ENCODE measurements at places on chromosomes 16 and 17.
A peak's percentile ranks its signal among the peaks of the same experiment; 100 is the strongest.

GRCh38 chr16:2088759-2089358 lies 41.1 kb downstream of the TSC2 start:
- no peak for DNase-seq

GRCh38 chr16:81526199-81526598 lies 81.6 kb downstream of the CMIP start:
- no peak for DNase-seq

DNA sequence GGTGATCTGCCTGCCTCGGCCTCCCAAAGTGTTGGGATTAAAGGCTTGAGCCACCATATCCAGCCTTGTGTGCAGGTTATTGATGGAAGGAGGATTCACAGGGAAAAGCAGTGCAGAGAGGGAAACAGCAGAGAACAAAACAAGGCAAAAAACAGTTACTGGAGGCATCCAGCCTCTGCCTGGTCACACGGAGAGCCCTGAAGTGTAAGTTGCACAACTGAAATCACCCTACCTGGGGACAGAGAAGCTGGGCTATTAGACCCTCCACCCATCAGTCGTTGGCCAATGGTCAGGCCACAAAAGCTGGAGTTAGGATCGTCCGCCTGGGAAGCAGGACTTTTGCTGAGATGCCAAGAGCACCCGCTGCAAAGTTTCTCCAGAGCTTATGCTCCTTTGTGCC lies 57.9 kb upstream of the BCO1 start:
- no peak for DNase-seq

DNA sequence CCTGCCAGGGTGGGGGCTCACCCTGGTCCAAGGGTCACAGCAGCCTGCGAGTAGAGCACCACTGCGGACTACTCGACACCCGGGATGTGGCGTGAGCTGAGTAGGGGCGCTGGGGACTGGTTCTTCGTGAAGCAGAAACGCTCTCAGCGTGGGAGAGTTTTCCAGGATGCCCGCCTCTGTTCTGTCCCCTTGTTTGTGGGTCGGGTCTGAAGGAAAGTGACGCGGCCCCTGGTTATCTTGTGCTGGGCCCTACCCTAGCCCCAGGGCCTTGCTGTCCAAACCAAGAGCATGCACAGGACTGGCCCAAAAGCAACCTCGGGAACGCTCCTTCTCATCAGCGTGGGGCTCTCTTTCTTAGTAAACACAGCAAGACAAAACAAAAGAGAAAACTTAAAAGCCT lies 303.3 kb downstream of the IRF8 start:
- DNase-seq: no peak

- DNase-seq: no peak
These were observed 18.0 kb upstream of the JPH3 start for GRCh38 chr16:87584271-87584670.

DNA sequence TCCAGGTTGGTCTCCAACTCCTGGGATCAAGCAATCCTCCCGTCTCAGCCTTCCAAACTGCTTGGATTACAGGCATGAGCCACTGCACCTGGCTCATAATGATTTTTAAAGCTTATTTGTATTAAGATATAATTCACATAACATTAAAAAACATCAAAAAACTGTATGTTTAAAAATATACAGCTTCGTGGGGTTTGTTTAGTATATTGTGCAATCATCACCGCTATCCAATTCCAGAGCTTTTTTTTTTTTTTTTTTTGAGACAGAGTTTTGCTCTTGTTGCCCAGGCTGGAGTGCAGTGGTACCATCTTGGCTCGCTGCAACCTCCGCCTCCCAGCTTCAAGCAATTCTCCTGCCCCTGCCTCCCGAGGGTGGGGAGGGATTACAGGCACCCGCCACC lies 11.0 kb upstream of the SLC25A19 start:
- no peak for DNase-seq

GRCh38 chr17:27602721-27603420 lies 28.1 kb upstream of the LGALS9 start:
- DNase-seq: peak; percentile 68

DNA sequence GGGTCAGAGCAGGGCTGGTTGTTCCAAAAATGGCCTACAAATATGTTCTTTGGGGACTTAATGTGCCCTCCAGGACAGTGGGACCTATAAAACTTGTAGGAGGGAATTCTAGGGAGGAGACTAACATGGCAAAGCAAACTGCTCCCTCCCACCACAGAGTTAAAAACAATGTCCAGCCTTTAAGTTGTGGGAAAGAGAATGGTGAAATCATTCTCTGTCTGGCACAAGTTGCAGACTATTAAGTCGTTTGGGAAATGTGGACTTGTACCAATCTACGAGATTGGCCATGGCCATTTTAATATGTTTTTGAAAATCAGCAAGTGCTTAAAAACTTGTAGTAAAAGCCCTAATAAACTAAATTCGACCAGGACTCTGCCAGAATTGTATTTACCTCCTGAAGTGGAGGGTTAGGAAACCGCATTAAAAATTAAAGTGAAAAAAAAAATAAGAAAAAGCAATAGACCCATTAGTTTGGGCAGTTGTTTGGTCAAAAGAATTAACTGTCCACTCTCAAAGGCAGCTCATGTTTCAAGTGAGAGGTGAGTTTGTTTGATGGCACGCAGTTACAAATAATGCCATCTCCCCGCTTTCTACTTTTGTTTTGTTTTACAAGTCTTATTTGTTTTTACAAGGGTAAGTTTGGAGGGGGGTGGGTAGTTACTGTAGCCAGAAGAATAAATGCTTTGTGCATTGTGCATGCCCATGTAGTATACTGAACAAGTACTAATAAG lies 32.4 kb downstream of the ANKFN1 start:
- no peak for DNase-seq

DNA sequence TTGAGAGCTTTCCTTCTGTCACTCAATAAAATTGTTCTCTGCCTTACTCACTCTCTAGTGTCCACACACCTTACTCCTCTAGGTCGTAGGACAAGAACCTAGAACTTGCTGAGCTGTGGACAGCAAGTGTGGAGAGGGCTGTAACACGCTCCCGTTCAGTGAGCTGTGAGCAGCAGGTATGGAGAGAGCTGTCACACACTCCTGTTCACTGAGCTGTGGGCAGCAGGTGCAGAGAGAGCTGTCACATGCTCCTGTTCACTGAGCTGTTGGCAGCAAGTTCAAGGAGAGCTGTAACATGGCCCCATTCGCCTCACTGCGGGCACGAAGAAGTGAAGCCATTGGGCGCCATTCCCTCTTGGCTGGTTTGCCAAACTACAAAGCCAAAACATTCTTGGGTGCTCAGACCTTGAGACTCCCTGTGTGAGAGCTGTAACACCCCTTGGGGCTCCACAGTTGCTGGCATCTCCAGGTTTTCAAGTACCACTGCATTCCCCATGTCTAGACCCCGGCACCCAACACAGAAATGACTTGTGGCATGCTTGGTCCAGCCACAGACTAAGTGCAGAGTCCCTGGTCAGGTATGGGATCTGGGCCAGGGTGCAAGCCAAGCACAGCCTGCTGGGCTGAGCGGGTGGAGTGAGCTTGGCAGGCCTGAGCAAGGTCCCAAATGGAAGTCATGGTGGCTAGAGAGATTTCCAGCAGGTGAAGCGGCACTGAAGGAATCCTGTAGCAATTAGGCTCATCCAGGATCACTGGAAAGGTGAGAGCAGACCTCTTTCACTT lies 608.0 kb upstream of the CDH8 start:
- no peak for DNase-seq

Measured in stimulated activated effector memory CD8-positive, alpha-beta T cell treated with anti-CD3 and anti-CD28 coated beads, Interleukin-12 subunit alpha, Interleukin-12 subunit beta, amount 100 ng/mL, for 72 hours (primary cell).